ENCODE measurements at places on chromosomes 4 and X.

DNA sequence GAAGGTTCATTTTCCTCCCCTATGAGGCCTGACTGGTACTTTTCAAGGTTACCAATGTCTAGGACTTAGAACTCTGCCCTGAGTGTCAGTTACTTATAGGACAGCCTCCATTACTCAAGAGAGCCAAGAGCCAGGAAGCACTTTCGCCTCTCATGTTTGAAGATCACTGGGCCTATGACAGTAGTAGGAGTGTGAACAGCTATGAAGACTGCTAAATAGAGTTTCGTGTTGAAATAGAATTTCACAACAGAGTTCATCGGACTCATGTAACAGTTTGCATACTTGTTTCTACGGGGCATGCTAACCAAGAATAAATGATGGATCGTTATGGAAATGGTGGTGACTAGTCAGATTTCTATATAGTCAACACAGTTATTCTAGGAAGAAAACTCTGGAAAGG is 97.8 kb upstream of the GPC4 start:
- no peak for DNase-seq

DNA sequence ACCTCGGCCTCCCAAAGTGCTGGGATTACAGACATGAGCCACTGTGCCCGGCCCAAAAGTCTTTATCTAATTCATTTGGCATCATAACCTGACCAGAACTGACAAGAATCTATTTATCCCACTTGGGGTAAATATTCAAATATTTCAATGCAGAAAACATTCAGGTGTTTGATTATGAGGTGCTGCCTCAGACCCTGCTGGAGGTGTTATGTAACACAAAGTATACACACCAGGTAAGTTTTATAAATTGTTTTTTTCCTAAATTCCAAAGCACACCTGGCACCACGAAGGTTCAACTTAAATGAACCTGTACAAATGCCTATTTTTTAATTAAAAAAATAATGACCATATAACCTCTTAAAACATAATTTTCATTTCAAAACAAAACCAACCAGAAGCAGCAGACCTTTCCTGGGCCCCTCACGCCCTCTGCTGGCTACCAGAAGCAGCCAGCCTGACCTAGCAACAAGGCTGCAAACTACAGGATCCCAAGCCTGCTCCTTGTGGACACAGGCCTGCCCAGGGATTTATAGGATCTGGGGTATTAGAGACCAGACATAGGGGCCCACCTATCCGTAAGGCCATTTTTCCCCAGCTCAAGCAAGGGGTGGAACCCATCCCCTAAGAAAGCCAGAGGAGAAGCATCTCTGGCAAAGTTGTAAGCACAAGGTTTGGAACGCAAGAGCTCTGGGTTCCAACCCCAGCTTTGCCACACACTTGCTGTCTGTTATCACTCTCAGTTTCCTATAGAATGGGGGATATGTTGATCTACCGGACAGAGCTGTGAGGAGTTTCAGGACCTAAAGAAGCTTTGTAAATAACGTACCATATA is 11.7 kb downstream of the OTUD5 start:
- DNase-seq: no peak

DNA sequence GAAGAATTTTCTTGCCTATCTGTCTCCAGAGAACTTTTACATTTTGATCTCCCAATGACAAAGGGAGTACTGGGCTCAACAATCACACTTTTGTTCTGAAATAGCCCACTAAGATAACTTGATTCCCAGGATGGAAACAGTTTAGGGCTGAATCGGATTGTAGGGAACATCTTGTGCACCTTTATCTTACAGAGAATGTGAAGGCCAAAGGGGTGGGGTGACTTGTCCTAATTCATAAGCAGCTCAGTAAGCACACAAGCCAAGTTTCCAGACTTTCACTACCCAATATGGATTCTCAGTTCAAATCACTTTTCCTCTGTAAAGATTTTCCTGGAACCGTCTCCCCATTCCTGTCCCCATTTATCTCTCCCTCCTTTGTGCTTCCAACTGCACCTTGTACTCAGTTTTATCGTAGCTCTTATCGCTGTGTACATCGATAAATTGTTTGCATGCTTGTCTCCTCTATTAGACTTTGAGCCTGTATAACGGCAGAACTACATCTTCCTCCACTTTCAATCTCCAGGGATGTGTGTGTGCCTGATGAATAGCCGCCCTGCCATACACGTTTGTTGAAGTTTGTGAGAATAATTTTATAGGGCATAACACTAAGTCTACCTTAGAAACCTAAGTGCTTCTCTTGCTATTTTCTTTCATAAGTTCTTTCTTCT is 77.4 kb downstream of the MBNL3 start:
- DNase-seq: no peak

GRCh38 chr4:98026362-98026761 is 116.9 kb downstream of the STPG2 start:
- DNase-seq: no peak

GRCh38 chrX:30949554-30949953 is 60.5 kb upstream of the TAB3 start:
- no peak for DNase-seq

DNA sequence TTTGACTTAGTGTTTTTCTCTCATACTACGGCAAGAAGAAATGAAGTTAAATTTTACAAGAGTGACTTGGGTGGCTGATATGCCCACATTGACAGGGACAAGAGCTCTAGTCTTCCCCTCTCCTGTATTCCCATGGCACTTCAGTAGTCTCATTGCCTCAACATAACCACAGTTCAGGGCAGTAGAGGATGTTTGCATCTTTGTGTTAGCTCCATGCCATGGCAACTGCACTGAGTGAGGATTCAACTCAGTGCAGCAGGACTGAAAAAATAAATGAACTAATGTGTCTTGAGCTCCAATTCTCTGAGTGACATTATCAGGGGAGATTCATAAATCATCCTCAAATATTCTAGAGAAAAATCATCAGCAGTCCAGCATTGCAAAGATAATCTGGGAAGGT is 78.8 kb downstream of the TET2 start:
- DNase-seq: no peak

DNA sequence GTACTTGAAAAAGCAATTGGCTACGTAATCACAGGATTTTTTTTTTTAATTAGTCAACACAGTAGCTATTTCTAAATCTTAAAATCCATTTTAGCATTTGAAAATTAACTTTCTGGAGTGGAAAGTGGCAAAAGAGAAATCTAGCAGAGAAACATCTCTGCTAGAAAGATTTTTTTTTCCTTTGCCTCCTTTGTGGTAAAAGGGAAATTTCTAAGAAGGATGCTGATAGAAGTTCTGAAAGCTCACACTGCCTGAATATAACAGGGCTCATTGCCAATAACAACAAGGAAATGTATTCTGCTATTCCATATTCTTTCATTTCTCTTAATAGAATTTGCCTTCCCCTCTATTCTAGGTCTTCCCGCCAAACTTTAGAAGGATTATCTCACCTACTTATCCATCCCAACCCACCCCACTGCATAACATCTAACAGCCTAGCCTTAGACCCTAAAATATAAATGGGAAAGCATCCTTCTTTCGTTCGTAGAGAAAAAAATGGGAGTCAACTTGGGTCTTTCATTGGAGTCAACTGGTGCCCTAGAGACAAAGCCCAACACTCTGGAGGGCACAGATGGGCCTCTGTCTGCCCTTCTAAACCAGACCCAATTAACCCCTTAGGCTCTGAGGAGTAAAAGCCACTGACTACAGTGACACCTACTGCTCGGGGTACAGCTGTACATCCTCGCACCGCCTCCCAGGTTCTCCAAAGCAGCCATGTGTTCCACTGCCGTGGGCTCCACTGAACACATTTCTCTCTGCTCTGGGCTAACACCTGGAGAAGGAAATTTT is 103.9 kb downstream of the MAML3 start:
- no peak for DNase-seq

DNA sequence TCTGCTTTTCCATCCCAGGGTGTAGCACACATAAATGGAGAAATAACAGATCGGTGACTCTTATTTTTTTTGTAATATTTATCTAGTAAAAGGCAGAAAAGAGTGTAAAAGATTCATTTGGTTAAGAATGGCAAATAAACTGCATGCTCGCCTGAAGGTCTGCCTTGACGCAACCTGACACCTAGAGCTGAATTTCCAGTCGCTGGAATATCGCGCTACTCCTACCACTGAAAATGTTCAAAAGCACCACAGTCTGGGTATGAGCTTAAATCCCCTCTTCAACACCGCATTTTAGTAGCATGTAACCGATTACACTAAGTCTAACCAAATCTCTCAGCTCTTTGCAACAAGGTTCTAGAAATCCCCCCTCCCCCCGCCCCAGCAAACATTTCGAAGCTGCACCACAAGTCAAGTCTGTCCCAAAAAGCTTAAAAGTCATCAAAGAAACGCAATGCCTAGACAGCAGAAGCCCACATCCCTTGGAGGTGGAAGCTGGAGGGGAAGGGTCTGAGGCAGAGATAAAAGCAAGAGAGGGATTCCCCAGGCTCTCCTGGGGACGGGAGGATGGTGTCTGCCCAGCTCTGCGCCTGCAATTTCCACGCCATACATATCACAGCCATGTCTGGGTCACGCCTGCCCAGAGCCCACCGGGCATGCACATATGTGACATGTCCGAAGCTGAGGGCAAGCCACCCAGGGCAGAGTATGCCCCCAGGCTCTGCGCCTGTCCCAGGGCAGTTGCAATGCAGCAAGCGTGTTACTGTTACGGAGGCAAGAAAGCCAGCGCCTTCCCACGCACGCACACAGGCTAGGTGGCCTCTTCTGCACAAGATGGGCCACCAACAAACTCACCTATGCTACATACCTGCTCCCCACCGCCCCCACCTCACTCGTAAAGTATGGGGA is 1.4 kb downstream of the FGF13 start:
- DNase-seq: no peak

GRCh38 chrX:41029332-41029731 is 55.9 kb upstream of the USP9X start:
- no peak for DNase-seq

GRCh38 chr4:159075531-159075932 is 27.3 kb upstream of the RAPGEF2 start:
- no peak for DNase-seq

DNA sequence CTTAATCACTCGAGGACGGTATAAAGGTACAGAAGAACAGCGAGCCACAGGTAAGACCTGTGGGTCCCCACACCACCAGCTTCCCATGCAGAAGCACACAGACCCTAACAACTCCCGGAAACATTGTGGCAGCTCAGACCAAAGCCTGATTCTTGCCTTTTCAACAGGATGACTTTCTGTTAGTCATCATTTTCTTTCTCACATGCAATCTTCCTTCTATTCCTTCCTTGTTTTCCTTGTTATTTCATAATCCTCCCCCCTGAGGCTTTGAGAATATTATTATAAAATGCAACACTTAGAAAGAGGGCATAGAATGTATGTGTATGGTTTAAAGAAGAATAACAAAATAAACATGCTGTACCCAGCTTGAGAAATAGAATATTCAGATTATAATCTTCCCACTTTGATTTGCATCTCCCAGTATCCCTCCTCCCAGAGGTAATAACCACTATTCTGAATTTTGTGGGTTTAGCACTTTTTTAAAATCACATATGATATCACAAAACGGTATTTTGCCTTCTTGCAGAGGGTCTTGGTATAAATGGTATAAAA is 100.9 kb downstream of the FHDC1 start:
- no peak for DNase-seq

- DNase-seq: no peak
These were observed 82.5 kb downstream of the PJA1 start for GRCh38 chrX:69082753-69083150.

GRCh38 chr4:84778041-84778440 is 188.4 kb downstream of the WDFY3 start:
- DNase-seq: no peak

GRCh38 chr4:179692222-179692621 is 2250.0 kb upstream of the AGA start:
- no peak for DNase-seq

GRCh38 chr4:109368661-109369060 is 65.0 kb upstream of the SEC24B start:
- no peak for DNase-seq

- no peak for DNase-seq
These were observed 22.1 kb downstream of the NAP1L5 start for GRCh38 chr4:88675543-88675942.

GRCh38 chrX:117834076-117834475 is 282.5 kb downstream of the KLHL13 start:
- DNase-seq: no peak

- no peak for DNase-seq
These were observed 49.0 kb downstream of the PDHA1 start for GRCh38 chrX:19392703-19393102.

DNA sequence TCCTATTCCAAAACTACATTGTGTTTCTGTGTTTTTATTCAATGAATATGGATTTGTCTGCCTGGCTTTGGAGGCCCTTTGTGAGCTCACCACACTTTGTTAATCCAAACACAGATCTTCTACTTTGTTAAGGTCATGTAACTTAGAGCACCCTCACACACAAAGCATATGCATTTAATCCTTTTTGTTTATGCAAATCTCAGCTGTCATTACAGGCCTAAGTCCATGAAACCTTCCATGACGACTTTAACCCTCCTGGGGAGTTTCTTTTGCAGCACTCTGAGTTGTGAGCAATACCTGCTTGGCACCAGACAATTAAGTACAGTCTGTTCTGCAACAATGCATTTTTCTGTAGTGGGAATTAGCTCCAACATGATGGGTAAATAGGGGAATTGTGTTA is 14.9 kb downstream of the CCSER1 start:
- no peak for DNase-seq

- no peak for DNase-seq
These were observed 250.4 kb upstream of the JADE1 start for GRCh38 chr4:128558896-128559679.

DNA sequence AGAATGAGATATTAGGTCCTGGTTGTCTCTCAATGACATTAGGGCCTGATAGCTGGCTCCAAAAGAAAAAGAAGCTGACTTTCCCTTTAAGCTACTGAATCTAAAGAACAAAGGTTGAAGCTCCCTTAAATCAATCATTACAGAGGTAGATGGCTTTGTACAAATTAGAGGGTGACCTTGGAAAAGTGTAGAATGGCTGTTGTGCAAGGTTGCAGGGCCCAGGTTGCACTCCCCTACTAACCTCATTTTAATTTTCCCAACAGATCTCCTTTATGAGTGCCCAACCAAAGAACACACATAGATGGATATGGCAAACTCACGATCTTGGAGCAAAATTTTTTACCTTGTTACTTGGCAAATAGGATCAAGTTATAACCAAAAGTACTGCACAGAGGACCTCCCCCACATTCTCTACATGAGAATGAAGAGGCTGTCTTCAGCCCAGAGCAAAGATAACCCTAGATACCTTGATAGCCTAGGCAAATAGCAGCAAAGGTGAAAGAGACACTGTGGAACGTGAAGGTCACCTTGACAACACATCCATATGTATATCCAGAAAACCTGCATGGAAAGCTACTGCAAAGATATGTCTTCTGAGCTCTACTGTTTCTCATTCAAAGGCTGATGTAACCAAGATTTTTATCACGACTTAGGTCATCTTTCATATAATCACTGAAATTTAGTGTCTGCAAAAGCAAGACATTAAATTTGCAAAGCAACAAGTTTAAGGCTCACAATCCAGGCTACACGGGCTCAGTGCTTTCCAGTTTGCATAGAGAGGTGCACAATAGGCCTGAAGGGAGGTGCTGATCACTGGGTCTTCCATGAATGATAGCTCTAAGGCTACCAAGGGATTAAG is 23.0 kb downstream of the KLB start:
- no peak for DNase-seq
